CD4-positive, alpha-beta memory T cell (primary cell): ENCODE measurements at places on chromosomes 5 and 9. TPM values are rescaled to one million over a fixed set of nuclear protein-coding genes. Genes with fewer than 3 reads are reported as not detected.

DNA sequence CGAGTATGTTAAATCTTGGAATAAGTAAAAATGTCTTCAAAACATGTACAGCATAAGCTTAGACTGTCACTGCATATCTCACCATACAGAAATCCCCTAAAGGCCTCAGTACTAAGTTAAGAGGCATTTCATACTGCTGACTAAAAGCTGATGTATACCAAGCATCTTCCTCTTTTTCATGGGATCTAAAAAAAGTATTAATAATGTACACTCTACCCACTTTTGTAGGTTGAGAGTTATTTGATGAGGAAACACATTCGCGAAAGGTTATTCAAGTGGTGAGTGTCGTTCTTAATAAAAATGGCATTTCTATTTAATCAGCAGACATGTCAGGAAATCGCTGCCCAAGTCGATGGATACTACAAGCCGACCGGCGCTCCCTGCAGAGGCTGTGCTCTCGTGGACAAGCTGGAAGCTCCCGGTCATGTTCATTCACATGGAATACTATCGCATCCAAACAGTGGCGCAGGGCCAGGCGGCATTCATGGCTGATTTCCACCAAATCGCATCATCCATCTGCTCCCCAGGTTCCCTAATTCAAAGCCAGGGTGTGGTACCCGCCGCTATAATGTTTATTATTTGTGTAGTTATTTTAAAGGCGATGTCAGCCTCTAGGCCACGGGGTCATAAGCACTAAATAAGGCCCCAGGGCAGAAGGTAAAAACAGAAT, 724 bp downstream of the SGTB start:
- peaks cover 4% of the 10 kb centered on the region for H3K36me3 ChIP-seq
- peaks cover 54% of the 10 kb centered on the region for H3K4me1 ChIP-seq
- peak overlapping the region; percentile 53 for H3K4me3 ChIP-seq
- H3K27ac ChIP-seq = peak overlapping the region; percentile 91

The PLAC8L1 gene
- total RNA-seq = 0.58 TPM

The ANKS6 gene
- total RNA-seq = 12.2 TPM

- DNase-seq = no peak
- H3K36me3 ChIP-seq = no peaks in the 10 kb centered on the region
- H3K27me3 ChIP-seq = no peaks in the 10 kb centered on the region
- no peak overlapping the region for H3K4me3 ChIP-seq
- no peak overlapping the region for H3K27ac ChIP-seq
- H3K4me1 ChIP-seq = no peaks in the 10 kb centered on the region
Measured at GRCh38 chr5:177487144-177487543, 10.3 kb downstream of the PDLIM7 start.

DNA sequence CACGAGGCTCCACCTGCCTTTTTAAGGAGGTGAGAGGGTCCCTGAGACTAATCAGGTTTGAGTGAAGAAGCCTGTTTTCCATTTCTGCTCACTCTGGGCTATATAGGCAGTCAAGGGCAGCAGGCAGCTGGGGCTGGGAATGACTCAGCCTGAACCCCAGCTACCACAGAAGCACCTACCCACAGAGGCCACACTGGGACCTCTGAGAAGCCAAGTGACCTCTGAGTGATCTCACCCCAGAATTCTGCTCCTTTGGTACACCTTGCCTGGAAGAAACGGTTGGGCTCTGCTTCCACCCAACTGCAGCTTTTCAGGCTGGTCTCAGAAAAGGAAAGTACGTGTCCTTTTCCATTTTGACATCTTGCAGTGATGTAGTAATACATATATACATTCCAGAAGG, 6.8 kb downstream of the FAM219A start:
- no peak for DNase-seq
- H3K36me3 ChIP-seq = no peaks in the 10 kb centered on the region
- no peak overlapping the region for H3K27ac ChIP-seq
- H3K4me1 ChIP-seq = peaks cover under 1% of the 10 kb centered on the region

- H3K4me3 ChIP-seq = no peak overlapping the region
- no peaks in the 10 kb centered on the region for H3K27me3 ChIP-seq
- H3K4me1 ChIP-seq = no peaks in the 10 kb centered on the region
- no peaks in the 10 kb centered on the region for H3K36me3 ChIP-seq
- no peak overlapping the region for H3K27ac ChIP-seq
- DNase-seq = no peak
Measured at GRCh38 chr5:91179018-91179417, 204.1 kb downstream of the ARRDC3 start.

The AJM1 gene
- 2.4 TPM for total RNA-seq

The PCDHA9 gene
- total RNA-seq = not detected

The SOHLH1 gene
- total RNA-seq = not detected

GRCh38 chr5:52760695-52761366, 26.9 kb upstream of the ITGA1 start:
- DNase-seq = no peak
- H3K4me1 ChIP-seq = no peaks in the 10 kb centered on the region
- H3K36me3 ChIP-seq = no peaks in the 10 kb centered on the region
- no peak overlapping the region for H3K4me3 ChIP-seq

DNA sequence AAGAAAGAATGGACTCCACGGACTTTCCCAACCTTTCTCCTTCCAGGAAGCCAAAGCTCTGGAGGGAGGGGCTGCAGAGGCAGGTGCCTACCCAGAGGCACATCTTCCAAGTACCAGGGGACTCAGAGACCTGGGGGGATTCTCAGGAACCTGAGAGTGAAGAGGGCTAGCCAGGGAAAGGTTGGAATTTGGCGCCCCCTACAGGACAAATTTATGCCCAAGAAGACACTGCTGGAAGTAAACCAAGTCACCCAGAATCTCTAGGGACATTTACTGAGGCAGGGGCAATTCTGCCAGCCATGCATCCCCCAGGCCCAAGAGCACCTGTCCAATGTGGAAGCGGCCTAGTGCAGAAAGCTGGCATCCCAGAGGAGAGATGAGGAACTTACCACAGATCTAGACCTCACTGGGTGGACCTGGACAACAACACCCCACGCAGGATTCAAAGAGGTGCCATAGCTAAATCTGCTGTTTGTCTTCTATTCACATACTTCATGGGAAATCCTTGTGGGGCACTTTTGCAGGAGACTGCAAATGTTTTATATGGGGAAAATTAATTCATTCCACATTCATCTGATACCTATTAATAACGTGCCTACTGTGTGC, 25.9 kb upstream of the IDNK start:
- H3K4me1 ChIP-seq = no peaks in the 10 kb centered on the region
- H3K27ac ChIP-seq = no peak overlapping the region
- H3K27me3 ChIP-seq = no peaks in the 10 kb centered on the region
- no peaks in the 10 kb centered on the region for H3K36me3 ChIP-seq

The GLDC gene
- not detected for total RNA-seq

The IFNE gene
- total RNA-seq = not detected

DNA sequence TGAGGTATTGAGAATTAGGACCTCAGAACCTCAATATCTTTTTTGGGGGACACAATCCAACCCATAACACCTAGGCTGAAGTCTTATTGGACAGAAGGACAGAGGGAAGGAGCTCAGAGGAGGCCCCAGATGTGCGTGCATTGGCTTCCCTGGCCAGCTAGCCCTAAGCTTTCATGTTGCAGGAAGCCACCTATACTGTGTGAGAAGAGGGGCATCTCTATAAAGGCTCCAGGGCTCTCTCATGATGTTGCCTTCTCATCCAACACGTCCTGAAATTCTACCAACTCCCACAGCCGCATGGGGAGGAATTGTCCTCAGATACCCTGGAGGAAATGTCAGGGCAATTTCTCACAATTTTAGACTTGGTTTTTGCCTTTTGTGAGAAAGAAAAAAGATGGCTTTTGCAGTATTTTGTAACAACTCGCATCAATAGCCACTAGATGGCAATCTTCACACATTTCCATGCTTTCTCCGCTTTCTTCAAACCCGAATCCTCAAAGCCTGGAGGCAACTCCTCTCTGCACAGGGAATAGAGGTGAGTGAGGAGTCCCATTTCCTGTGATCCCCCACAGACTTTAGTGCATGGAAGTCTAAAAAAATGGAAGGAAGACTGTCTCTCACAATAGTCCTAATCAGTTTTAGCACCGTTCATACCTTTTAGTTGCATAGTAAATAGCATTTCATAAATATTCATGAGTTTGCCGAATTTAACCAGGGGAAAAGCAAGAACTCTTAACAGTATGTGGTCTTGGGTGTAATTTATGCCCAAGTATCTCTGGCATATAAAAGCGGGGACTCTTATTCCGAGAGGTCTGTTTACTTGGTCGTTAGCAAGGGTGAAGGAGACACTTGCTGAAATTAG, 7.4 kb upstream of the PPP3R2 start:
- no peaks in the 10 kb centered on the region for H3K36me3 ChIP-seq
- no peak overlapping the region for H3K27ac ChIP-seq
- DNase-seq = peak; percentile 21

The CA9 gene
- not detected for total RNA-seq

DNA sequence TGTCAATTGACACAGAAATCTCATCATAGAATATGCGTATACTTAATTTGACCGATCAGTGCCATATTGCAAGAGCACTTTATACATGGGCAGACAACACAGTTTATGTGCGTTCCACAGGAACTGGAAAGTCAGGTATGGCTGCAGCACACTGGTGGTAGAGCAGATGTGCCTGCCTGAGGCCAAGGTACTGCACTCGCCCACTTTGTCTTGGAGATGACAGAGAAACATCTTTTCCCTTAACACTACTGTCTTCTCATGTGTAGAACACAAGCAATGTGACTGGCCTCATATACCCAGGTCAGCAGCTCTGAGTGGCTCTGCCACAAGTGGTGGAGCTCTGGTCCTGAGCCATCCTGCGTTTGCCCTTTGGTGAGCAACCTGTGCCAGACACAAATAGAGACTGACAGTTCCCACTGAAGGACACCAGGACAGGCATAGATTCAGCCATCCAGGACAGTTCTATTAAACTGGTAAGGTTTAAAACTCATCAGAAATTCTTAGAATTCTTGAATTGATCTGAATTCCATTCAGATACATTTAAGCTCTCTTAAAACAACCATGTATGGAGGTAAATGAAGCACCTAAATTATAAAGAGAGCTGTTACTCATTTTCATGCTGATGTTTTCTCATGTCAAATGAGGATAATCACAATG, 21.0 kb upstream of the PPP2CA start:
- H3K36me3 ChIP-seq = no peaks in the 10 kb centered on the region
- DNase-seq = no peak
- H3K27me3 ChIP-seq = no peaks in the 10 kb centered on the region
- H3K4me3 ChIP-seq = no peak overlapping the region
- H3K27ac ChIP-seq = no peak overlapping the region
- H3K4me1 ChIP-seq = no peaks in the 10 kb centered on the region

DNA sequence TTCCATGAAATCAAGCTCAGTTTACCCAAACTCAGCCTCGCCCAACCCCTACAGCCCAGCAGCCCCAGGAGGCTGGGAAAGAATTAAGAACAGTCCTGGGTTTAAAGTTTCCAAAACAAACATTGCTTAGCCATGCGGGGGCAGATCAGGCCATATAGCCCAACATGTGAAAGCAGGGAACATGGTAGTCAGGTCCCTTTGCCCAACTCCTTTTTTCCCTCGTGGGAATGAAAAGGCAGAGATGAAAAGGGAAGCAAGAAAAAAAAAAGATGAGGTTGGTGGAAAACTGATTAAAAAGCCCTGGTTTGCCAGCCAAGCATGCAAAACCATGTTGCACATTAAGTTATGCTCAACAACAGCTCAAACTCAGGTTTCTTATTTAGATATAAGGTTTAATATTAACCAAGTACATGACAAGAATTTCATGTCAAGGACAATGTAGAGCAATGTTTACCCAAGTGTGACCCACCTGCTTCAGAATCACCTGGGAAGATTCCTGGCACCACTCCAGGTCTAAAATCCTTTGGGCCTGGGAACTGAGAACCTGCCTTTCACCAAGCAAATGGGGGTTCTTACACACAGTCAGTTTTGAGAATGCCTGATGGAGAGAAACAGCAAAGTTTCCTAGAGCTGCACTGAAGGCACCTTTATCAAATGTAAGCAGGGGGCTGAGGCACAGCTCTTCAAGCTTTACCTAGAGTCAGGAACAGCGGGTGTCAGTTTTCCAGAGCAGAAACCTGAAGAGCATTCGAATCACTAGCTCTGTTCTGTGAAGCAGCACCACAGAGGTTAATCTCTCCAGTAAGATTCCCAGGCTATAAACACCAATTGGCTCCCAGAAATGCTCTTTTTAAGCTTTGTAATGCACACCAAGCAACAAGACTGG, 1.7 kb downstream of the FREM1 start:
- no peak overlapping the region for H3K4me3 ChIP-seq
- H3K27ac ChIP-seq = no peak overlapping the region
- no peak for DNase-seq
- no peaks in the 10 kb centered on the region for H3K27me3 ChIP-seq

- no peak overlapping the region for H3K27ac ChIP-seq
- H3K4me1 ChIP-seq = peaks cover 25% of the 10 kb centered on the region
- H3K4me3 ChIP-seq = no peak overlapping the region
- H3K27me3 ChIP-seq = no peaks in the 10 kb centered on the region
Measured at GRCh38 chr9:137688725-137689124, 69.9 kb downstream of the EHMT1 start.

- H3K4me3 ChIP-seq = no peak overlapping the region
- no peaks in the 10 kb centered on the region for H3K27me3 ChIP-seq
- H3K4me1 ChIP-seq = no peaks in the 10 kb centered on the region
- no peak overlapping the region for H3K27ac ChIP-seq
Measured at GRCh38 chr5:178461004-178461730, 129.0 kb downstream of the COL23A1 start.

DNA sequence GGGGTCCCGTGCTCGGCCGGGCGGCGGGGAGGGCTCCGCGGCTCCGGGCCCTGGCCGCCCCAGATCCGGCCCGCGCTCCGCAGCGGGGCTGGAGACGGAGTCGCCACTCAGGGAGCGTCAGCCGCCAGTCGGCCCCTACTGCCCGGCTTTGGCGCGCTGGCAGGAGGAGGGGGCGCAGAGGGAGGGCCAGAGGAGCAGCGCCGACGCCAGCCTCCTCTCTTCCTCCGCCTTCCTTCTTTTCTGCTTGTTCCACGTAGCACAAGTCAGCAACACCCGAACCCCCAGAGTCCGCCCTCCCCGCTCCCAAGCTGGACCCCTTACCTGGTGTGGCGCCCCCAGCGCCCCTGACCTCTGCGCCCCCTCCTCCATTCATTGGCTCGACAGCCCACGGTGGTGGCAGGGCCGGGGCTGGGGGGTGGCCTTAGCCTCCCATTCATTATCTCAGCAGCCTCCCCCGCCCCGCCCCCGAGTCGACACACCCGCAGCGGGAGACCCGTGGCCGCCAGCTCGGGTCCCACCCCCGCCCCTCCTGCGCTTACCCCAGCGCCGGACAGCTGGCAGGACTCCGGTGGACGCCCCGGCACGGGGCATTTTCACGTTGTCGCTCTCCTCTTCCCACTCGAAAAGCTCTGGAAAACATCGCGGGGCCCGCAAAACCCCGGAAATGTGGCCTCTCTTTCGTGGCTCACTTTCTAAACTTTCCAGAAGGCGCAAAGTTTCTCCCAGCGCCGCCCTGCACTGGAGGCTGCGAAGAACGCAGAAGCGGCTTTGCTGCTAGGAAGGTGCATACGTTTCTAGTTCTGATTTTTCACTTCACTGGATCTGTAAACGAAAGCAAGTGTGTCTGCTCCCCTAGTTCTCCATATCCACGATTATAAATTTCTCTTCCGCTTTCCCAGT, at the start of gene LPAR1:
TSS of gene LPAR1 (minus strand) at position 140 of the 900 bp plus-strand sequence. CDS start 66,353 bp downstream, outside the sequence.
- H3K27me3 ChIP-seq = peaks cover 5% of the 10 kb centered on the region
- H3K36me3 ChIP-seq = no peaks in the 10 kb centered on the region
- H3K4me1 ChIP-seq = no peaks in the 10 kb centered on the region
- no peak within 1 kb of the TSS for H3K4me3 ChIP-seq
